ENCODE measurements at places on chromosomes 12 and 14.

GRCh38 chr14:68140806-68141205 is 321.2 kb downstream of the RAD51B start:
- no peak for DNase-seq

- no peak for DNase-seq
Measured at GRCh38 chr12:19031032-19031431, 98.5 kb upstream of the PLEKHA5 start.

GRCh38 chr14:92968291-92969020 is 45.5 kb downstream of the CHGA start:
- DNase-seq: no peak

DNA sequence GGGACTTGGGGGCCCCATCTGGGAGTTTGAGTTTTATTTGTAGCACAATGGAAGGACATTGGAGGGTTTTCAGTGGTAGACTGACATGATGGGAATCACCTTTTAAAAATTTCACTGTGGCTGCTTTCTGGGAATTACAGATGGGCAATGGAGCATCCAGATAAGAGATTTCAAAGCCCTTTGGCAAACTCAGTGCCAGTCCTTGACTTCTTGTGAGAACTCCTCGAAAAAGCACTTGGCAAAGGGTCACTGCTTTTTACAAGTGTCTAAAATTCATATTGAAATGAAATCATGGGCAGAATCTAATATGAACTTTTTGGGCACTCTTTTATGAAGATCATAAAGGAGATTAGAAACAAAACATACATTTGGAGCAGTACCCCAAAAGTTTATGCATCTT is 34.3 kb upstream of the IGF1 start:
- no peak for DNase-seq

GRCh38 chr12:132191715-132192553 is 47.7 kb downstream of the NOC4L start:
- DNase-seq: no peak

DNA sequence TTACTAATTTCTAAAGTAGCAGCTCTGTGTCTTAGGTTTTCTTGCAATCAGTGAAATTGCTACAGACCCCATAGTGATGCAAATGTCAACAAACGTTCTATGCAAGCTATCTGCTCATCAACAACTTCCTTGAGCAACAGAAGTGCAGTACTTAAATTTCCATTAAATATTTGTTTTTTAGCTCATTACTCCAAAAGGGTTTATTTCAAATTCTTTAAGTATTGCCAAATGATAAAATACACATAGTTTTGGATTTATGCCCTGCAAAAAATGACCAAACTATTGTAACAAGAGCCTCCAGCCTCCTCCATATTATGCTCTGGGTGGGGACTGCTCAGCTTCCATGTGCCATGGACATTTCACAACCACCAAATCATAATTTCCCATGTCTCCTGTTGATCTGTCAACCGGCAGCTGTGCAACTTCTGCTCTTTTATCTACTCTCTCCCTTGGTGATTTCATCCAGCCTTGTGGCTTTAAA is 4.4 kb downstream of the BDKRB1 start:
- DNase-seq: no peak

- DNase-seq: no peak
Measured at GRCh38 chr12:1638203-1638602, 9.2 kb downstream of the WNT5B start.

GRCh38 chr14:94640721-94641631 is 28.8 kb downstream of the SERPINA3 start:
- DNase-seq: peak; percentile 40

- no peak for DNase-seq
Measured at GRCh38 chr14:99296517-99296916, 24.5 kb upstream of the BCL11B start.

DNA sequence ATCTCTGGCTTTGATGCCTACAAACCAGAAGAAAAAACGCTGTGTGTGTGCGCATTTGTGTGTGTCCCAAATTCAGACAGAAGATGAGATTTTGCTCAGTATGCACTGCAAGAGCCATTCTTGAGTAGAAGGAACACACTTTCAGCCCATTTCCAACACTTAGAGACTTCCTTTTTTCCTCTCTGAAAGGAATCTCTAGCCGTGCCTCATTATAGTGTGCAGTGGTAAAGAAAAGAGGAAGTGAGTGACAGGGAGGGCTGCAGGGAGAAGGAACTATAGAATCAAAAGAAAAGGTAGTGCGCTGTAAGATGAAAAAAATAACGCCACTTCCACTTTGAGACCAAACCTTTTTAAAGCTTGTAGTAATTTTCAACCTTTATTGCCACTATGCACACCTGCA is 1400.9 kb upstream of the FLRT2 start:
- DNase-seq: no peak

GRCh38 chr12:46938071-46938678 is 112.4 kb upstream of the SLC38A4 start:
- DNase-seq: no peak

DNA sequence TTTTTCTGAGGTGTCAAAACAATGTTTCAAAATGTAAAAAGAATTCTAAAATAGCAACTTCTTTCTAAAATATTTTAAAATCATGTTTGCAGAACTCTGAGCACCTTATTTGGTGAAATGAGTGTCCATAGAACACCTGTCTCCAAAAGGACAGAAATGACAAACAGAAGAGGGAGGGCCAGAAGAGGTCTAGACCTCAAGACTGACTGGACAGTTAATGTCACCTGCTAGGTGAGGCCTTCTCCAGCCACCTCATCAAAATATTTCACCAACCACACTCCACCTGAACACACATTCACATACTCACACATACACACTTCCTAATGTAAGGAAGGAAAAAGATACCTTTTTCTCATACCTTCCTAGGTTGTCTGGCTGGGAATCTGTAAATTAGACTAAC is 147.8 kb upstream of the PLEKHA5 start:
- no peak for DNase-seq

- no peak for DNase-seq
Measured at GRCh38 chr14:58963873-58964597, 224.4 kb upstream of the DAAM1 start.

GRCh38 chr12:41992692-41993215 is 151.9 kb downstream of the GXYLT1 start:
- DNase-seq: no peak

- DNase-seq: peak; percentile 63
Measured at GRCh38 chr14:92323011-92323915, at the start of gene SLC24A4. TSS of gene SLC24A4 (plus strand) at chr14:92323165. CDS start at chr14:92323831, 666 bp downstream.

GRCh38 chr12:46154221-46154985 is 114.4 kb downstream of the SLC38A1 start:
- DNase-seq: no peak

GRCh38 chr12:27841392-27841882 is 61.4 kb upstream of the MANSC4 start:
- DNase-seq: no peak

DNA sequence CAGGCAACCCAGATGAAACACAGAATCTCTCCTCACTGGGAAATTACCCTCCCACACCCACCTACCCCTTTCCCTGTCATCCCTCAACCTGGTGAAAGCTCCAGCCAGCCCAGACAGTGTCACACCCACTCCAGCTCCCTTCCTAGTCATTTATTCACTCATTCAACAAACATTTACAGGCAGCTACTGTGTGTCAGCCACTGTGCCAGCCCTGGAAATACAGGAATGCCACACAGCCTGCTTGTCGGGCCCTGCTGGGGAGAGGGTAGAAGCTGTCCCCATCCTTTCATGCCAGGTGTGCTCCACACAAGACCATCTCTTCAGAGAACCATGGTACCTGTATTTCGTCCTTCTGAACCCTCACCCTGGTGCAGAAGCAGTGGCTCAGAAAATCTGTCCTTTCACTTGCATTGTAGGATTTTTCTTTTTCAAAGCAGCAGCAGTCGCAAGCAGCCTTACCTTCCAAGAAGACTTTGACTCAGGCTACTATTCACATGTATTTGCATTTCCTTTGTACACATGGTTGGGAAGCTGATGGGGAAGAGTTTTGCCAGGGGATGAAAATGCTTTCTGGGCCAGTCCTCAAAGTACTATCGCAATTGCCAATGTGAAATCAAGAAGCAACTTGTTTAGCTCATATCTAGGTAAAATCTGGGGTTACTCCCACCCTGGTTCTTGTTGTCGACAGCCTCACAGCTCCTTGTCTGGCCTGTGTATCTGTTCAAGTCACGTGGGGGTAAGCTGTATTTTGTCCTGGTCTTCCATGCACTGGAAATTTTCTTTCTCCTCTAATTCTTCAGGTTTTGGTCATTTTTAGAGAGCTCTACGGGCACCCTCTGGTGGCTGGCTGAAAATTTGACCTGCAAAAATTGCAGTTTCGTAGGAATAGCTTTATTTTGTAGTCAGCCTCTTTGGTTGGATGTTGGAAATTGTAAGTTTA is 147.4 kb upstream of the EGLN3 start:
- DNase-seq: no peak

DNA sequence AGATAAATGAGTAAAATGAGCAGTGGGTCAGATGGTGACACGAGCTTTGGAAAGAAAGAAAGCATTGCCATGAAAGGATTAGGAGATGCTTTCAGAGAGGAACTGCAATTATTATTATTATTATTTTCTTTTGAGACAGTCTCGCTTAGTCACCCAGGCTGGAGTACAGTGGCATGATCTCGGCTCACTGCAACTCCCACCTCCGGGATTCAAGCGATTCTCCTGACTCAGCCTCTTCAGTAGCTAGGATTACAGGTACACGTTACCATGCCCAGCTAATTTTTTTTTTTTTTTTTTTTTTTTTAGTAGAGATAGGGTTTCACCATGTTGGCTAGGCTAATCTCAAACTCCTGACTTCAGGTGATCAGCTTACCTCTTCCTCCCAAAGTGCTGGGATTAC is 77.4 kb downstream of the ST8SIA1 start:
- DNase-seq: no peak

DNA sequence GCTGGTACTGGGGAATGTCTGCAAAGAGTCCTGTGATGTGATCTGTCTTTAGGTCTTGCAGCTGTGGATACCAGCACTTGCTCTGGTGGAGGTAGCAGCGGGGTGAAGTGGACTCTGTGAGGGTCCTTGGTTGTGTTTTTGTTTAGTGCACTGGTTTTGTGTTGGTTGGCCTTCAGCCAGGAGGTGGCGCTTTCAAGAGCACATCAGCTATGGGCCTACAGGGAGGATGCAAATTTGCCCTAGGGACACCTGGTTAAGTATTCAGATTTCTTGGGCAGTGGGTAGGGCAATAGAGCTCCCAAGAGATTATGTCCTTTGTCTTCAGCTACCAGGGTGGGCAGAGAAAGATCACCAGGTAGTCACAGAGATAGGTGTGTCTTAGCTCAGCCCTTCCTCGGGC is 63.8 kb downstream of the PTGER2 start:
- DNase-seq: no peak

- DNase-seq: peak; percentile 83
Measured at GRCh38 chr14:73591690-73592449, at the start of gene ACOT4. TSS of gene ACOT4 (plus strand) at chr14:73591873. CDS start at chr14:73591960, 87 bp downstream.

- no peak for DNase-seq
Measured at GRCh38 chr12:57434517-57435223, at the start of gene INHBC. TSS of gene INHBC (plus strand) at chr12:57434784. CDS start at chr12:57434887, 103 bp downstream.

GRCh38 chr14:100239840-100240667 is 1.1 kb downstream of the YY1 start:
- peak; percentile 93 for DNase-seq

- DNase-seq: no peak
Measured at GRCh38 chr14:58884442-58884841, 246.7 kb downstream of the DACT1 start.

GRCh38 chr12:132646850-132647249 is 28.3 kb downstream of the P2RX2 start:
- DNase-seq: no peak

- DNase-seq: no peak
Measured at GRCh38 chr14:84792722-84793410, 737.1 kb upstream of the FLRT2 start.

- no peak for DNase-seq
Measured at GRCh38 chr12:126768517-126768916, 1498.5 kb upstream of the TMEM132C start.

GRCh38 chr12:63915105-63915800 is 70.8 kb downstream of the SRGAP1 start:
- no peak for DNase-seq

GRCh38 chr14:99213101-99213500 is 58.9 kb downstream of the BCL11B start:
- peak; percentile 77 for DNase-seq

GRCh38 chr14:27077214-27077613 is 479.4 kb upstream of the NOVA1 start:
- DNase-seq: no peak

GRCh38 chr12:113693693-113694092 is 222.0 kb upstream of the LHX5 start:
- no peak for DNase-seq

GRCh38 chr14:89369656-89370055 is 47.4 kb downstream of the FOXN3 start:
- DNase-seq: no peak

GRCh38 chr12:66066929-66067523 is 63.5 kb downstream of the LLPH start:
- DNase-seq: no peak

DNA sequence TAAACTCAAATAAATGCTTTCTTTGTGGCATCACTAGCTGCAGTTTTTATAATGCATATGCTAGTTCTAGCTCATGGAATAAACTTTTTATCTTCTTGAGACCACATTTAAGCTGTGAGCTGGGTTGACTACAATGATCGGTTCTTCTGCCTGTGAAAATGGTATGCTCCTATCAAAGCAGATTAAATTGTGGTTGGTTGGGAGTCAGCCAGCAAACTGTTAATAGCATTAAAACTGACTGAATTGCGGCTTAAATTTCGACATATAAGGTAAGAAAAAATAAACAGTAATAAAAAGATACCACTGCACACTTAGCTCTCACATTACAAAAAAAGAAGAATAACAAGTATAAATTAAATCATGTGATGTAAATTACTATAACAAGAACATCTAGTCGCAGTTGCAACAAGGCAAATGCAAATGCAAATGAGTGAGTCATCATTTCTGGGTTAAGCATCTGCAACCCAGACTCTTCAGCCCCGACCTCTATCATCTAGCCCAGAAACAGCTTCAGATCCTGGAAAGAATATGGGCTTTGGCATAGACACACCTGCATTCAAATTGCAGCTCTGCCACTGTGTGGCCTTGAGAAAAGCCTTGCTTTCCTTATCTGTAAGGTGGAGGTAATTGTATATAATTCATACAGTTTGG is 19.8 kb upstream of the DHRS7 start:
- no peak for DNase-seq

- no peak for DNase-seq
Measured at GRCh38 chr12:64025174-64025958, 180.9 kb downstream of the SRGAP1 start.

DNA sequence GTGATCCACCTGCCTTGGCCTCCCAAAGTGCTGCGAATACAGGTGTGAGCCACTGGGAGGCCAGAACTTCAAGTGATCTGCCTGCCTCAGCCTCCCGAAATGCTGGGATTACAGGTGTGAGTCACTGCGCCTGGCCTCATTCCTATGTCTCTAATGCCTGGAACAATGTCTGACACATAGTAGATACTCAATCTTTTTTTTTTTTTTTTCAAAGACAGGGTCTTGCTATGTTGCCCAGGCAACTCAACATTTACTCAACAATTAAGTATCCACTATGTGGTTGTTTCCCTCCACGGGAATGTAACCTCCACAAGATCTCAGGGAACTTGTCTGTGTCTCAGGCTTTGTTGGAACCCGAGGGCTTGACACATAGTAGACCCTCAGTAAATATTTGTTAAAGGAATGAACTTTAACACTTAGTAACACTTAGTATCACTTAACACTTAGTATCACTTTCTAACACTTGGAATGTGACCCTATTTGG is 3.0 kb upstream of the TMEM120B start:
- no peak for DNase-seq

Measured in activated CD8-positive, alpha-beta memory T cell treated with anti-CD3 and anti-CD28 coated beads for 24 hours (primary cell).